ENCODE measurements at places on chromosomes 12 and 14. TPM values are rescaled to one million over a fixed set of nuclear protein-coding genes. Genes with fewer than 3 reads are reported as not detected.

DNA sequence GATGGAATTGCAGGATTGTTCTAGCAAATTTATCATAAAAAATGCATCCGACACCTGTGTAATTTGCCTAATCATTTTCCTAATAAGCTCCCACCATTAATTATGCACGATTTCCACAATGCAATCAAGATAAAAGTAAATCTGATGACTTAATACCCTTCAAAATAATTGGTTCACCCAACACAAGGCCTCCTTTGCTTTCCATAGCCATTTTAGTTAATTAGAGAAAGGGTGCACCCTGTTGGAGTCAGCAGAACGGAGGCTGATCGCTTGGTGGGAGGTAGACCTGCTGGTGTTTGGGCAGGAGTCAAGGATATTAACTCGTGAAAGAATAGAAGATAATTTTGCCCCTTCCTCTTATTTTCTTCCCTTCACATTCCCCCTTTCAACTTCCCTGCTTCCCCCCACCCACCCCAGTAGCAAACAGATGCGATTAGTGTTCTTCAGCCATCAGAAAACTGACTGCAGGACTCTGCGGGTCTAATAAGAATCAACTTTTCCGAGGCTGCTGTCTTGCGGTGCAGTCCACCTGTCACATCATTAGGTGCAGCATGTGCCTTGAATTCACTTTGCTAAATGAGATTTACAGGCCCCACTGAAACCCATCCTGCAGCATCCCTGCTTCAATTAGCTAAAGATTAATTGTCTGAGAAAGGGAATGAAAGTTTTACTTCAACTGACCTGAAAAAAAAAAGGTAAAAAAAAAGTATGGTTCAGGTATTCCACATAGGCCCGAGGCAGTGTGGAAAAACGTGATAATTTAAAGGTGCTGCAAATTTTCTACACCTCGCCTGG, 553.7 kb upstream of the LMO3 start:
- no peak for DNase-seq

- DNase-seq, result no peak
Measured at GRCh38 chr12:2765608-2766007, 29.2 kb upstream of the FKBP4 start.

DNA sequence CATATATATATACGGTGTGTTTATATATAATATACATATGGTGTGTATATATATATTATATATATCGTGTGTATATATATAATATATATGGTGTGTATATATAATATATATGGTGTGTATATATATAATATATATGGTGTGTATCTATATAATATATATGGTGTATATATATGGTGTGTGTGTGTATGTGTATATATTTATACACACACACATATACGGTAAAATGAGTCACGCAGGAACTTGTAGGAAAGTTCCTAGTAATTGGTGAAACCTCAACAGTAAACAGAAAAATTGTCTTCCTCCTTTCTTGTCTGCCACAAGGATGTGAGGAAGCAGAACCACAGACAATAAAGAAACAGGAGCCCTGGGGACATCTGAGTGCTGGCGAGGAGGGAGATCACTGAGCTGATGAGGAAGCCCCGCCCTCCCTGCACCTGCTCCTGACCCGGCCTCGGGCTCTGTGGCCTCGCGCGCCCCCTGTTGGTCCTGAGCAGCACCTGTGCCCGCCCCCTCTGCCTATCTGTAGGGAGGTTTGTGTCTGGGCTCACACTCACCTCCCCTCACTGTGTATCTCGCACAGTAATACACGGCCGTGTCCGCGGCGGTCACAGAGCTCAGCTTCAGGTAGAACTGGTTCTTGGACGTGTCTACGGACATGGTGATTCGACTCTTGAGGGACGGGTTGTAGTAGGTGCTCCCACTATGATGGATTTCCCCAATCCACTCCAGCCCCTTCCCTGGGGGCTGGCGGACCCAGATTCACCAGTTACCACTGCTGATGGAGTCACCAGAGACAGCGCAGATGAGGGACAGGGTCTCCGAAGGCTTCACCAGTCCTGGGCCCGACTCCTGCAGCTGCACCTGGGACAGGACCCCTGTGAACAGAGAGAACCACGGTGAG, 1079.4 kb downstream of the TMEM121 start:
- DNase-seq, result peak; percentile 93

RASSF8 gene
- 19.0 TPM for total RNA-seq

DNA sequence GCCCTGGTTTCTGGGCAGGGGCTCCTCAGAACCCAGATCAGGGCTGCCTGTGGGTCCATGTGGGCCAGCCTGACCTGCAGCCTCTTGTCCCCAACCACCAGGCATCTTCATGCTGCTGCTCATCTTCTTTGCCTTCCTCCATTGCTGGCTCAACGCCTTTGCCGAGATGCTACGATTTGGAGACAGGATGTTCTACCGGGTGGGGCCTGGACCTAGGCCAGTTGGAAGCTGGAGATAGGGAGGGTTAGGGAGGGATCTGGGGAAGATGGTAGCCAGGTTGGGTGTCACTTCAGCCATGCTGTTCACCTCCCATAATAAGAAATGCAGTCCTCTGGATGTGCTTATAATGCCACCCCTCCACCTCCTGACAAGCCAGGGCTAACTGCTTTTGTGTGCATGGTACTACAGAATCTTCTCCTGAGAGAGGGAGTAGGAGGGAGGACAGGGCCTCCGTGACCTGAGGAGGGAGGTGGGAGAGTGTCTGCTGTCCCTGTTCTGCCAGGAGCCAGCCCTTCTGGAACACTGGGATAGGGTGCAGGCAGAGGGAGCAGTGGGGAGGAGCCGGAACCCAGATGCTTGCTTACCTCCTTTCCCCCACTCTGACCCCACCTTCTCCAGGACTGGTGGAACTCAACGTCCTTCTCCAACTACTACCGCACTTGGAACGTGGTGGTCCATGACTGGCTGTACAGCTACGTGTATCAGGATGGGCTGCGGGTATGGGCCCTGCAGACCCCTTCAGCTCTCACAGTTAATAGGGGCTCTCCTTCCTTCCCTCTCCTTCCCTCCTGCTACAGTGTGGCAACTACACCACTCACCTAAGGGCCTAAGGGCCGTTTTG, 17.6 kb downstream of the SOAT2 start:
- no peak for DNase-seq

DNA sequence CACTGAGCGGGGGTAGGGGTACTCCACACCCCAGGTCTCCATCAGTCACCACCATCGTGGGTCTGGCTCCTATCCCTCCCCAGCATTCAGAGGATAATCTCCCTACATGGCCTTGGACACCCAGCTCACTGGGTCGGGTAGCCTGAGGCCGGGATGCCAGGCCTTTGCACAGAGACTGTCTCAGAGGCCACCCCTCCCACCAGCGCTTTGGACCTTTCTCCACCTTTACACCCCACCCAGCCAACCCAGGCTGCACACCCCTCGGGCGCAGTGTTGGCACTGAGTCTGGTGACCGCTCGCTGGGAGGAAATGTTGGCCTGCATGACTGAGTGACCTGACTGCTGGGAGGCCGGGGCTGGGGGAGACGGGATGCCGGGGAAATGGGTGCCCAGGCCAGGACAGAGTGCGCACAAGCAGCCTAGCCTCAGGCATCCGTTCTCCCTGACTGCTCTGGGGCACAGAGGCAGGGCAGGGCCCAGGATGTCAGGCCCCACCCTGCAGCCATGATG, 10.6 kb upstream of the LBHD2 start:
- DNase-seq, result peak; percentile 69

GRCh38 chr14:23043145-23043544, 1.1 kb downstream of the PSMB11 start:
- DNase-seq, result no peak

DNA sequence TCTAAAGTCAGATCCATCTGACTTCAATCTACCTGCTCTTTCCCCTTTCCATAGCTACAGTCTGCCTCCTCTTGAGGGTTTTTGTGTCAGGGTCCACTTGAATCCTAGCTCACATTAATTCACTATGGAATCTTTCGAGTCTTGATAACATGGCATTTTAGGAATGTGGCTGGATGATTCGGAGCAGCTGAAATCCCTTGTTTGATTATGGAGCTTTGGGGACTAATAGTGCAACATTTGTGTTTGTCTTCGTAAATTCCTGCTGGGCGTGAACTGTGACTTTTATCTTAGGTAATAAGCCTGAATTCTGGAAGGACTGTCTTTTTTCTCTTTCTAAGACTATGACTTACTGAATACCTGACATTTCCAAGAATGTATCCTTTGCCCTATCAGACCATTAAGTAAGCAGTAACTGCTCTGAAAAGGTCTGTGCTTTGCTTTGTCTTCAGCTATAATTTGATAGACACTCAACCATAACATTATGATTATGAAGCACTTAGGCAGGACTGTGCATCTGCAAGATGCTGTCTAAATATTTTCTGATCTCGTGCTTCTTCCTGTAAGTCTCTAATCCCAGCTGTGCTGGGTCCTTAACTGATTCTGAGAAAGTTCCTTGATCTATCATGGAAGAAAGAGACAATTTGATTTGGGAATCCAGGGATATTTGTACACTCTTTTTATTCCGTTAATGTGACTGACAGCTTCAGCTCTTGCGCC, 19.0 kb upstream of the PELI2 start:
- no peak for DNase-seq

KRT86 gene
- total RNA-seq, result not detected

RERGL gene
- 2.8 TPM for total RNA-seq

DNA sequence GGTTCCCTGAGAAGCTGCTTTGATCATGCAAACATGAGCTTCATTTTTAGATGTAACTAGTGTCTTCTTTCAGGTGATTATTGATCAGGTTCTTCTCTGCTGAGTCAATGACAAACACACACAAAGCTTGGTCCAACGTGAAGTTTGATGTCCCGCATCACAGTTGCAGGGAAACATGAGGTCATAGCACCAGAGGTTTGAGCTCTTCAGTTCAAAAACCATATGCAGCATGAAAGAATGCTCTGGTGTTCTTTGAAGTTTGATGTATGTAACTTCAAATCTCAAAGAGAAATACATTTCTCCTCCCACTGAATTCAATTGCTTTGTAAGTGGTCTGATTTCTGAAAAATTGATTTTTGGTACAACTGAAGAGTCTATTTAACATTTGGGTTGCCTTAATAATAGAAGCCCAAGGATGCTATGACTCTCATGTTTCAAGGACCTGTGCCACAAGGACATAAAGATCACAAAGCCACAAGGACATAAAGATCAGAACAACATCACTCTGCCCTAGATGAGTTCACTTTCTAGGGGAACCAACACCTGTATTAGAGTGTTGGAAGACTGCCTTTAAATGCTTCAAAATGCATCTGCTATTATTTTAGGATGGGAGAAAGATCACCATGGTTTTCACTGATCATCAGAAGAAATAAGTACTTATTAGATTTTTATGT, 31.1 kb upstream of the AMIGO2 start:
- DNase-seq, result no peak

DNA sequence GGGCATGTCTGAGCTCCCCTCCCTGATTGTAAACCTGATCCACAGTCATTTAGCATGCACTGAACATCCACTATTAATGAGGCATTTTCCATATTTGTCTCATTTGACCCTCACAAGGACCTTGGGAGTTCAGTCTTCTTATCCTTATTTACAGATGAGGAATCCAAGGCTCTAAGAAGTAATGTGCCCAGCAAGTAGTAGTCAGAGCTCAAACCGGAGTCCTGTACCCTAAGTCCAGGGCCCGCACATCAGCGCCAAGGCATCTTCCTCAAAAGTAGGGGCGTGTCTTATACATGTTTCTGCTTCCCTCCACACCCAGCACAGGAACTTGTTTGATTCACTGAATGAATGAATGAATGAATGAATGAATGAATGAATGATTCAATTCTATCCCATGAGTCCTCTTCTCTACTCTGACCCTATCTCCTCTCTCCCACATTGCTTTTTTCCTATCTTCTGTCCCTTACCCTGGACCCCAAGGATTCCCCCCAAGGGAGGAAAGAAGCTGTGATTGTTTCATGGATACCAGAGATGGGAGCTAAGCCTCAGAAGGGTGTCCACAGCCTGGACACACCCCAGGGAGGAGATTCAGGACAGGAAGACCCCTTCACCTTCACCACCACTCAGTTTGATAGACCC, 21.8 kb upstream of the KRT8 start:
- DNase-seq, result no peak

JAG2 gene
- total RNA-seq, result 8.3 TPM

SNX6 gene
- 167 TPM for total RNA-seq

PRR13 gene
- total RNA-seq, result 202 TPM

DNA sequence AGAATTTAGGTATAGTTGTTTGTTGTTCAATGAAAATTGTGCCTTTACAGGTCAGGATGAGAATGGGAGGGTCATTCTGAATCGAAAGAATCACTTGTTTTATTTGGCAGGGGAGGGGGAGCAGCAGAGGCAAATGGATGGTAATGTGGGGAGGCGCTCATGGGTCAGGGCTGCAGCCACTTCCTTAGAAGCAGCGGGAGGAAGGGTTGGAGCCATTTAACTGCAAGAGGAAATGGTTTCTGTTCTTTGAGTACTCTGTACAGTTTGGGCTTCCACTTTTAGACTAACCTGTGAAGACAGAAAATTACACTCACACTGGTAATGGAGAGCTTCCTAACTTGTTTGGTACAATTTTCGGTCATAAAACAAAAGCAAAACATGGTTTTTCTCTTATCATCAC, 57.2 kb downstream of the PIWIL1 start:
- no peak for DNase-seq

DNA sequence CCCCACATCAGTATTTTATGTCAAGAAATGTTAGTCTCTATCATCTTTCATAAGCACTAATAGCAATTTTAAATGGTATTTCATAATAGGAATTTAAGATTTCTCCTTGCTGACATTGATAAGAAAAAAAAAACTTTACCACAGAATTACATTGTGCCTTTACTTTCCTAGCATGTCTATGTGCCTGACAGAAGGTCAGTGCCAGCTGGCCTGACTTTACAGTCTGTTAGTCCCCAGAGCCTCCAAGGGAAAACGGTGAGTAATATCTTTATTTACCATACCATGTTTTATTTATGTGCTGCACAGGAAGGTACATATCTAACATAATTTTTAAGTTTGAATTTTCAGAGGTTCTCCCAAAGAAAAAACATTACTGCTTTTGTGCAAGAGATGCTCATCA, 152.0 kb upstream of the AEBP2 start:
- DNase-seq, result no peak

DNA sequence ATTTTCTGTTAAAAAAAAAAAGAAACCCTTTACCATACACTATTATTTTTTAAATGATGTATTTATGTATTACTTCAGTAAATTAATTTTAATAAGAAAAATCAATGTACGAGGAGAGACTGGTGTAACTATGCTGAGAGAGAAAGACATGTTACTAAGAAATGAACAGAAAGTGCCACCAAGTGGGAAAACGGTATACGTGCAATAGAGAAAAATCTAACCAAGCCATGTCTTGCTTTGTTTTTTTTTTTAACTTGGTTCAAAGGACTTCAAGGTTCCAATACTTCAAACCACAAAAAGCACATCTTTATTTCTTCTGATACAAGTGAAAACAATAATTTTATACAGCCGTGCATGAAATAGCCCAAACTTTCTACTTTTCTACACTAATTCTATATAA, 22.9 kb downstream of the NDUFA12 start:
- no peak for DNase-seq

EML5 gene
- total RNA-seq, result 3.0 TPM

SPRYD4 gene
- 3.2 TPM for total RNA-seq

DNAI7 gene
- not detected for total RNA-seq

GPX2 gene
- not detected for total RNA-seq

Data from spleen (tissue), 13 donors.